ENCODE measurements at places on chromosomes 2 and 18. TPM values are rescaled to one million over a fixed set of nuclear protein-coding genes. Genes with fewer than 3 reads are reported as not detected.

DNA sequence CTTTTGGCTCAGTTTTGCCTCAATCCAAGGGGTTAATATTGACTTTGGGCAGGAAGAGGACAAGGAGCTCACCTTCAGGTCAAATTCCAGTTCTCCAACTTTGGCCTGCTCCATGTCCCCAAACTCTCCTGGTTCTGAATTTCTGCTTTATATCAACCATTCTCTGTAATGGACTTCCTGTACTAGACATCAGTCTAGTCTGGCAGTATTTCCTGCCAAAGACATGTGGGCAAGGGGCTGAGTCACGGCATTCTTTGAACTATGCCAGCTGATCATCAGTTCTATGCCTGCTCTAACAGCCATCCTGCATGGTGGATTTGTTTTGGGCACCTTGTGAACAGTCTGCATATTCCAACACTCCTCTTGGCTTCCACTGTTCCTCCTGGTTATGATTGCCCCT is 199.4 kb downstream of the ZEB2 start:
- DNase-seq: peak; percentile 34

DNA sequence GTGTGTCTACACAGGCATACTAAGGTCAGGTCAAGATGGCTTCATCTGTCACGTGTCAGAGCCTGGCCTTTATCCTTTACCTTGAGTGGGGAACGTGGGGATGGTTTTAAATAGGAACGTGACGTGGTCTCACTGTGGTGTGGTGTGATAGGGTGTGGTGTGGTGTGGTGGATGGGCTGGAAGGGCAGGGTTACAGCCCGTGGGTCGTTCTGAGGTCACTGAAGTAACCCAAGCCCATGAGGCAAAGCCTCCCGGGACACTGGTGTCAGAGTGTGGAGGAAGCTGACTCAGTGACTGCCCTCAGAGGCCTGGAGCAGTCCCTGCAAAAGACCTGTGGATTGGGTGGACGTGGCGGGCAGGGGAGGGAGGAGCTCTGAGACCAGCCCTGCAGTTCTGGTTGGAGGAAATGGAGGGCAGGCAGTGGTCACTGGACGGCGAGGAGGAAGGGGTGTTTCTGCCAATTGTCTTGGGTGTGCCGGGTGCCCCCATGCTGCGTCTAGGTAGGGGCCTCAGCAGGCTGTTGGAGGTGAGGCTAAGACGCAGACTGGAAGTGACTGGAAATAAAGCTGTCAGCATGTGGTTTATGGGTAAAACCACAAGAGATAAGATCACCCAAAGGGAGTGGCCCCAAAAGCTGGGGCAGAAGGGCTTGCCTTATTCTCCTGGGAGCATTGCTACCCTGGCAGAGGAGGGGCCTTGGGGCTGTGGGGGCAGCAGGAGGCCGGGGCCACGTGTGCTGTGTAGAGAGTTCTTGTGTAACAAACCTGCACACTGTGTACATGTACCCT is 84.8 kb downstream of the SH3RF3 start:
- DNase-seq: peak; percentile 87

DNA sequence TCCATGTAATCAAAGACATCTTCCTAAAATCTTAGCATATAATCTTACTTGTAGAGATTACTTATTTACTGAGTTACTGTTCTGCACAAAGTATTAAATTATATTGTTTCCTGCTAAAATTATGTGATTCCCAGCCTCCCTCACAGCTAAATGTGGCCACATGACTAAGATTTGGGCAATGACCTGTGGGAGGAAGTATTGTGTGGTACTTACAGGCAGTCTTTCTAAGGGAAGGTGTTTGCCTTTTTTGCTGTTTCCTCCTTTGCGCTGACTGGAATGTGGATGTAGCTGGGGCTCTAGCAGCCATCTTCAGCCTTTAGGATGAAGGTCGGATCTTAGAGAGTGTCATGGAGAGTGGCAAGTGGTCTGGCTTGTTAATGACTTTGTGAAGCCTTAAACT is 146.3 kb upstream of the APCDD1 start:
- no peak for DNase-seq

DNA sequence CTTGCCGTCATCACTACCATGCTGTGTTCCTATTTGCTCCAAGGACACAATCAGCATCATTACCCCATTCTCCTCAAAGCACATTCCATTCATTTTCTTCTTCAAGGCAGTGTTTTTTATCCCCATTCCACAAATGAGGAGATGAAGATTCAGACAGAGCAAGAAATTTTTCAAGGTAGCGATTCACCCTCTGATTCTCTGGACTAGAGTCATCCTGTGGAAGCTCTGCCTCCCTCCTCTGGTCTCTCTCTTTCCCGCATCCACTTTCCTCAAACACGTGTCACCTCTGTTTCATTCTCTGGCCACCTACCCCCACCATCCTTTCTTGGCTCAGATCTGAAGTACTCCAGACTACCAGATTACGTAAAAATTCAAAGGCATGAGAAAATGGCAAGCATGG is 297.9 kb downstream of the SOX11 start:
- DNase-seq: no peak

- DNase-seq: peak; percentile 54
These were observed 39.2 kb downstream of the ABCG8 start for GRCh38 chr2:43877782-43878464.

DNA sequence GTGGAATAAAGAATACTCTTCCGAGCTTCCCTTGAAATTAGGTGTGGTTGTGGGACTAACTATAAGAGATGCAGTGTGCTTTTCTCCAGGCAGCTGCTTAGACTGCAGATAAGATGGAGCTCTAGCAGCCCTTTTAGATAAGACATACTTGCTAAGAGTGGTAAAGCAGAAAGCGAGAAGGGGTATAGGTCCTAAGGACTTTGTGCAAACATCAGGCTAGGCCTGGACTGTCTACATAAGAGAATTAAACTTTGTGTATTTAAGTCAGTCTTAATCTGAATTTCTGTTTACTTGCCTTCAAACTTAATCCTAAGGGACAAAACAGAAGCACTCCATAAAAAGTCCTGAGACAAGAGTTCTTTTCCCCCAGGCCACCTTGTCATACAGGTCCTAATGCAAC is 218.9 kb downstream of the RAB3GAP1 start:
- no peak for DNase-seq

GRCh38 chr2:237731663-237732062 is 66.9 kb upstream of the RBM44 start:
- DNase-seq: peak; percentile 52

DNA sequence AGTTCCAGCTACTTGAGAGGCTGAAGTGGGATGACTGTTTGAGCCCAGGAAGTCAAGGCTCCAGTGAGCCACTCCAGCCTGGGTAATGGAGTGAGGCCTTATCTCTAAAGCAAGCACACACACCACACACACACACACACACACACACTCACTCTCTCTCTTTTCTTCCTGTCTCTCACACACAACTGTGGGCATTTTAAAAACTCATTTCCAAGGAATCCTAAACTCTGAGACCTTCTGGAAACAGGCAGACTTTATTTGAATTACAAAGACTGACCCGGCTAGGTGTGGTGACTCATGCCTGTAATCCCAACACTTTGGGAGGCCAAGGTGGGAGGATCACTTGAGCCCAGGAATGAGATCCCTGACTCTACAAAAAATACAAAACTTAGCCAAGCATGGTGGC is 21.3 kb downstream of the WDSUB1 start:
- DNase-seq: peak; percentile 59

GRCh38 chr2:36965751-36966369 is 476 bp downstream of the STRN start:
- DNase-seq: peak; percentile 8

DNA sequence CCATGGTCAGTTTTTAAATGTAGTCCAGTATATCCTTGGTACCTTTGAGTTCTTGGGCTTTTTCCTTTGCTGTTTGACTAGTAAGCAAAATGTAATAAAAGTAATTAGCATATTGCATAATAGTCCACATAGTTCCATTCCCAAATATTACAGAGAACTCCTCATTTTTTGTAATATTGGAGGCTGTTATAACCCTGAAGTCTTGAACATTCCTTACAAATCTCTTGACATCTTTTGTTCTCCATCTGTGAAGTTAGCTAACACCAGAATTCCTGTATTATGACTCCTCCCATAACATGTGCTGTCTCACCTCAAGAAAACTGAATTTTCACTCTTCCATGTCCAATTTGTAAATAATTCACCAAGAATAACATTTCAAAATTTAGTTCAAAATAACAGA is 17.1 kb downstream of the CREB1 start:
- peak; percentile 60 for DNase-seq

- DNase-seq: no peak
These were observed 182.8 kb upstream of the SETBP1 start for GRCh38 chr18:44497757-44498490.

DNA sequence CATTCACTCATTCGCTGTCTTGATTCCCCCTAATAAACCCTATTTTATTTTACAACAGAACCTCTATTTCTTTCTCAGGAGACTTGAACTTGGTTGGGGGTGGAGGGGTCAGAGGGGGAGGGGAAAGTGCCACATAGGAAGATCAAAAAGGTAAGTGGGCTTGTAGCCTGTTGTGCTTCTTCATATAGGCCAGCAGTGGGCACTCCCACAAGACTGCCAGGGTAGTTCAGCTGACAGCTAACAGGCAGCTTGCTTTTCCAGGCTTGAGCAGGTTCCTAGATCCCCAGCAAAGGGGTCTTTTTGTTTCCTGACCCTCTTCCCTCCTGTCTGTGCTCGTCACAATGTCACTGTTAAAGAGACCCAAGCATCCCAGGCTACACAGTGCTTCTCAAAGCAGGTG is 829 bp upstream of the KIAA2012 start:
- DNase-seq: no peak

DNA sequence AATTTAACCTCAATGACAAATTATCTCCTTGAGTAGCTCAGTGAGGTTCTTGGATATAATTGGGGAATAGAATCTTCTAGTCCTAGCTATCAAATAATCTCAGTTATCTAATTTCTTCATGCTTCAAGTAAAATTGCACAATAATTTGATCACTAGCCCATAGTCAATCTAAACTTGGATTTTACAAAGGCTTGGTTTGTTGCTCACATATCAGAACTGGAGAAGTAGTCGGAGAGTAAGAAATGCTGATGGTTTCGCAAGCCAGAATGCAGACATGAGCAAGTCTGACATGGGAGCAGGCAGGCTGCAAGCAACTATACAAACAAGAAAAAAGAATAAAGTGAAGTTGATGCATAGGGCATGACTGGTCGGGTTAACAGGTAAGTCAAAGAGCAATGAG is 11.7 kb upstream of the PDE11A start:
- no peak for DNase-seq

- DNase-seq: peak; percentile 81
These were observed 13.0 kb downstream of the XDH start for GRCh38 chr2:31401580-31401979.

DNA sequence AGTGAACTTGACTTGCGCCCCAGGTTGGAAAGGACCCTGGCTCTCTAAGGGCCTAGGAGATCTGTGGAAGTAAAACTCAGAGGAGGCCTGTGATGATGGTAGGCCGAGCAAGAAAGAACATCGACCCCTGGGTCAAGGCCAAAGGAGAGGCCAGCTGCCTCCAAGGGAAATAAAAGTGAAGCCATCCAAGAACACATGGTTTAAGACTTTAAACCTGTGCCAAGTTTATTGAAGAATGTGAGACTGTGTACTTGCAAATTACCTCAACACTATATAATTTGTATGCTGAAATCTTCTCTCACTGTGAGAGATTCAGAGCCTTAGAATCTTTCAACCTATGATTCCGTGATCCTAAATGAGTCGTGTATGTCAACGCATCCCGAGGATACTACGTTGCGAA is 40.7 kb upstream of the COBLL1 start:
- peak; percentile 29 for DNase-seq

DNA sequence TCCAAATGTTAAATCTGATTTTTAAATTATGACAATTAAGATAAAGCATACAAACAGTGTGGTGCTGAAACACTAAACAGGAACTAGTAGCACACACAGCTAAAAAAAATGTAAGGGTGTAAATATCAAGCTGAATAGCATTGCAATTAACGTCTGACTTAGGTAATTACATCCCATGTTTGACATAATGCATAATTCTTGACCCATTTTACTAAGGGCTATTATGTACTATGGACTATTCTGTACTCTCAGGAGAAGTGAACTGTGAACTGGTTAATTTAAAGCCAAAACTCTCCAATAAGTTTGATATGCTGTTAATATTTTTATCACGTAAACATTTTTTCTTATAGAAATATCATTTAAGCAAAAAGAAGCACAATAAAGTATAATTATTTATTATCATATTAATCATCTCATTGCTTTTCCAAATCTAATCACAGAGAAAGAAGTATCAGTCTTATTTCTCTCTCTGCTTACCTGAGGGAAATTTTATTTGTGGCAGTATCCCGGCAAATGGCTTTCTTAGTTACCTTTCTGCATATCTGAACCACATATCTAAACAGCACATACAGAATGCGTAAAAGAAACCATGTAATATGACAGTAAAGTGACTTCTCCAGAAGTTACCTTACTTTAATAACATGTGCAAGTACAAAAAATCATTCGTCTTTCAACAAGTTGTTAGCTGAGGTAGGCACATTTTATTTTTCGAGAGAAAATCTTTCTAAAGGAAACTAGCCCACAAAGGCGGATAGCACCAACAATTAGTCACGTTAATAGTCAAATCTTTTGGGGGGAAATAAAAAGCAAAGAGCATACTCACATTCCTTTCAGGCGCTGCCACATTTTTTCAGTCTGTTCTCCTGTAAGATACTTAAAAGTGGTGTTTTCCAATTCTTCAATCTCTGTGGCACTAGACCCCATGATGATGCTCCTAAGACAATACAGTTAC is 94.9 kb upstream of the PDE1A start:
- DNase-seq: no peak

GRCh38 chr18:45175511-45175910 is 439.8 kb upstream of the SLC14A2 start:
- no peak for DNase-seq

DNA sequence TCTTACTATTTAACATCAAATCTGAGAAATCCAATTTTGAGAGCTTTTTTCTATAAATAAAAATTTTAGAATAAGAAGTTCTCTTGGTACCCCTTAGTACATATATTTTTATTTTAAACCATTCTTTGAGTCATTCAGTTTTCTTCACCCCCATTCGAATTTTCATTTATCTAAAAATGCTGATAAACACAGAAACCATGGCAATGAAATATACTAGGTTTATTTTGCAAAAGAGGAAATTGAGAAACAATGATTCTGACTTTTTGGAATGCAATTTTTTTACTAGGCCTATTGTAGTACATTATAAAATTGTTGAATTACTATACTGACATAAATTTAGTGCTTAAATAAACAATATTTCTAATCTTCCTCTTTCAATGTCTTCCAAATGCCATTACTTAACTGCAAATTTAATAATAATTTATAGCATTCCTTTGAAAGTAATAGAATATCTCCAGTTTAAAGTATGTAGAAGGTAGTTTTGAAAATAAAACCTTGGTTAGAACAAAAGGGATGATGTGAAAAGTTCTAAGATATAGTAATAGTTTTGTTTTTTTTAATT is 46.3 kb downstream of the TANK start:
- peak; percentile 76 for DNase-seq

GRCh38 chr18:36334798-36335197 is 37.3 kb downstream of the FHOD3 start:
- DNase-seq: no peak

Gene DYNAP
- not detected for total RNA-seq

Gene SULT6B1
- not detected for total RNA-seq

Gene AQP12B
- total RNA-seq: not detected

Gene CCDC148
- 9.1 TPM for total RNA-seq

Gene UBE2E3
- 26.8 TPM for total RNA-seq

Gene NT5DC4
- total RNA-seq: not detected

Gene SLC5A7
- total RNA-seq: not detected

Gene GPAT2
- total RNA-seq: 10.2 TPM

Gene SIX3
- not detected for total RNA-seq
